Smooth muscle cell of the brain vasculature (primary cell): ENCODE measurements at places on chromosomes 13 and 19.
A peak's percentile ranks its signal among the peaks of the same experiment; 100 is the strongest.

- DNase-seq, result no peak
Measured at GRCh38 chr19:13983213-13983889, 22.8 kb downstream of the RFX1 start.

DNA sequence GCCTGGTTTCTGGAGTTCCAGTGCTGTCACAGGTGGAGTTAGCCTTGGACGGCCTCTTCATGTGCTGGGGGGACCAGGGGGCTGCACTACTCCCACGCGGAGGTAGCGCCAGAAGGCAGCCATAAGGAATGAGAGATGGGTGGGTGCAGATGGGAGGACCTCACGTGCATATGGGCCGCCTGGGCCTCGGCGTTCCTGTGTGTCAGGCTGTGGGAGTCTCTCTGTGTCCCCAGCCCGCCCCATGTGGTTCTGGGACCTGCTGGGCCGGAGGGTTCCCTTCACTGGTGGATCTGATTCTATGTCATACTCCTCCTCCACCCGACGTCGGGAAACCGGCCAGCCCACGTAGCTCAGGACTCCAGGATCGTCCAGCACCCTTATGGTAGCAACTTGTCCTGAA lies 149.0 kb upstream of the SOX1 start:
- DNase-seq, result no peak

DNA sequence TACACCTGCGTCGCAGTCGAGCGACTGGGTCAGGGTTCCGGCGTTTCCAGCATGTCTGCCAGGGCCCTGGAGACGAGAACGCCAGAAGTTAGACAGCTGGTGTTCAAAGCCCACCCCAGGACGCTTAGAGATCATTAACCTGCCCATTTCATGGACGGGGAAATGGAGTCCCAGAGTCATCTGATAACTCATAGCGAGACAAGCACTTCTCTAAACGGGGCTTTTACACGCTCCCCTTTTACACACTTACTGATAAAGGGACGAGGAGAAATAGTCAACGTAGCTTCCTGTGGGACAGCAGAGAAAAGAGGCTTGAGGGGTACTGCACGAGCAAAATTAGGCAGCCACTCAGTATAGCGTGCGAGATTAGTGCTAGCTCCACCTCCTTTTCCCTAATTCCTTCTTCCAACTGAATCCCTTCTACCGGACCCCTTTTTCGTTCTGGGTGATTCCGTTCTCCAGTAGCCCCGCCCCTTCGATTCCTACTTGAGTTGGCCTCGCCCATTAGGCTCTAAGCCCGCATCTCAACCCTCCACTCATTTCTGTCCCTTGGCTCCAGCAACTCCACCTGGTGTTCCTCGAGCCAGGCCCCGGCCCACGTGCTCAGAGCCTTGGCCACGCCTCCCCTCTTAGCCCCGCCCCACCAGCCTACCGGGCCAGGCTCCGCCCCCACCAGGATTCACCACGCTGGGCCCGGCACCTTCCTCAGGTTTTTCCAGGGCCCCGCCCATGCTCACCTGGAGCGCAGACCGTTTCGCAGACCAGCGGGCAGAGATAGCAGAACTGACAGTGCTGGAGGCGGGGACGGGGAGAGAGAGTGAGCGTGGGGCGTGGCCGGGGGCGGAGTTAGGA lies 3.7 kb downstream of the HRC start:
- no peak for DNase-seq

DNA sequence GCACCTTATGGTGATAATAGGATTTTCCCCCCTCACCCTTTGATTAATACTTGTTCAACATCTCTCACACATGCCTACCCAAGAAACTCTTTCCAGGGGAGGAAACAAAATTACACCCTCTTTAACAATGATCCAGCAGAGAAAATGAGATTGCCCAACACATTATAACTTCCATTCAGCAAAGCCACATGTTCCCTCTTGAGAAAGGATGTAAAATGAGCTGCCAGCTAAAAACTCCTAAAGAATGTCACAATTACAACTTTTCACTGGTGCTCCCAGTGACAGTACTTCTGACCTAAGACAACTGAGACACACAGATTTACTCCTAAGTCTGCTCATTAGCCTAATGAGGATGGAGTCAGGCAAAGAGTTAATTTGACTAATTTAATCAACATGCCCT lies 621.4 kb downstream of the DIAPH3 start:
- no peak for DNase-seq

DNA sequence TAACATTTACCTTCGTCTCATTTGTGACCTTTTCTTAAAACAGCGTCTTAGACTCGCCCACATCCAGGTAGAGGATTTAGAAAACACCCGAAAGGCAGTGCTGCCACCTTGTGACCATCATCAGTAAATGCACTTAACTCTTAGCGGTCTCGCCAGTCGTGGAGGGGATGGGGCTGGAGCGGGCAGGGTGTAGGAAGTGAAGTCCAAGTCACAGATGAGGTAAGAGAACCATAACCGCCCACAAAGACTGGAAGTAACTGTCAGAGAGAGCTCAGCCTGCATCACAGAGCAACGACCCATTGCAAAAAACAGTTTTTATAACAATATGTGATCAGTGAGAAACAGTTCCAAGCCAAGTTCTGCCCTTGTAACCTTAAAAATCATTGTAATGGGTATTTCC lies 10.7 kb upstream of the CEACAM3 start:
- DNase-seq, result peak; percentile 31

DNA sequence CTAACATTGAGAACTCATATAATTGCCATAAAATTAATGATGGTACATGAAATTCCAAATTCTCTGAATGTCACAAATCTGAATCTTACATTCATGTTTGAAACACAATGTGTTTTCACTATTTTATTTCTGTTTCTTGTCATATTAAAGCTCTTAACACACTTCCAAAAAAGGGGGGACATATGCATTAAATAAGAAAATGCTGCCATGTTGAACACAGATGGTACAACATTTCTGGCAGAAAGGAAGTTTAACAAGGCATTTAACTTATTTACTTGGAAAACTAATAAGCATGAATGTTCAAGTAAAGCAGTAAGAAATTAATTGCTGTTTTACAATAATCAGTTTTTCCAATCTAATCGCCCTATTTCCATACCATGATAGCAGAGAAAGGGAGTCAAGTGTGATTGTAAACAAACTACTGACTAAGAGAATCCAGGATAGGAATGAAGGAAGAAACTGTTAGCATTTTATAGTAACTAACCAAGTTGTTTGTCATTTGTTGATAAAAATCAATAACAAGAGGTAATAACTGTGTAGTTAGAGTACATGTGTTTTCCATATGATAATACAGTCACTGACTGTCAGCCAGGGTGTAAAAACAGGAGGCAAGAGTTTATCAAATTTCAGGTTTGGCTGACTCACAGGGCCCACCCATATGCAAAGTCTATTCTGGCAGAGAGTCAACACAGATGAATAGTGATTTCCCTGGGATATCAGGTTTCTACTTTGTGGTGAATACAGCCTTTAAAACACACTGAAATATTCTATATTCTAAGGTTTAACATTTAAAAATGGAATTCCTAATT lies 5.7 kb upstream of the FOXO1 start:
- peak; percentile 57 for DNase-seq

GRCh38 chr13:41812851-41813250 lies 148.1 kb downstream of the VWA8 start:
- no peak for DNase-seq

DNA sequence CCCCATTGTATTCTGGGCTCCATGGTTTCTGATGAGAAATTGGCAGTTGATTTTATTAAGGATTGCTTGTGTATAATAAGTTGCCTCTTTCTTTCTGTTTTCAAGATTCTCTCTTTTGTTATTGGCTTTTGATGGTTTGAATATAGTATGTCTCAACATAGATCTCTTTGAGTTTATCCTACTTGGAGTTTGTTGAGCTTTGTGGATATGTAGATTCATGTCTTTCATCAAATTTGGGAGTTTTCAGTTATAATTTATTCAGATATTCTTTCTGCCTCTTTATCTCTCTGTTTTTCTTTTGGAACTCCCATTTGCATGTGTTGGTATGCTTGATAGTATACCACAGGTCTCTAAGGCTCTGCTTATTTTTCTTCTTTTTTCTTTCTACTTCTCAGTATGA lies 296.6 kb downstream of the ATP8A2 start:
- no peak for DNase-seq

GRCh38 chr19:1893791-1894190 lies 8.5 kb upstream of the ABHD17A start:
- no peak for DNase-seq
